ENCODE measurements at places on chromosomes 16 and 17.

GRCh38 chr17:77499699-77500435 is 359.1 kb downstream of the SEC14L1 start:
- DNase-seq, result no peak

- DNase-seq, result no peak
These were observed 13.7 kb upstream of the CA4 start for GRCh38 chr17:60135951-60136666.

GRCh38 chr16:66681676-66682075 is 14.9 kb downstream of the CMTM4 start:
- DNase-seq, result no peak

- DNase-seq, result no peak
These were observed 7.9 kb downstream of the RABEP2 start for GRCh38 chr16:28917095-28917494.

DNA sequence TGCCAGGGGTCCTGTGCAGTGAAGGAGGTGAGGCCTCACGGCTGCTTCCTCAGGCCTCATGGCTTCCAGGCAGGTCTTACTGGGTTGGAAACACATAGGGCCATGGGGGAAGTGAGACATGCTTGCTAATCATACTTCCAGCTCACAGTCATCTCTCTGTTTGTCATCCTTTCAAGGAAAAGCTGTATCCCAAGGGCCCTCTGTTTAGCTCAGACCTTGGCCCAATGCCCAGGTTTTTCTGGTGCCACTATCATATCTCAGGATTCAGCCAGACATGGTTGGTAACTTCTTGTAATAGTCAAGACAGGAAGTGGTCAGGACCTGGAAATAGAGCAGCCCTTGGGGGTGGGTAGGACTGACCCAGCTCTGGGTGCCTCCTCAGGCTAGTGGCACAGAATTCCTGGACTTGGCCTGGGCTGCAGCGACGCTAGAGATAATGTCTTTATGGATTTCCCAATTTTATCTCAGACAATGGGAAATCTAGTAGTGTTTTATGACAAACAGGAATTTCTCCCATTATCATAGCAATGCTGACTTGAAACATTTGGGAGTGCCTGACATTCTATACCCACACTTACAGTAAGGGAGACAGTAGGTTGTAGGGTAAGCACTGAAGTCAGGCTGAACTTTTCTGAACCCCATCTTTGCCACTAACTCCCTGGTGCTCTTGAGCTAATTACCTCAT is 13.5 kb upstream of the ITGB3 start:
- DNase-seq, result no peak

- DNase-seq, result no peak
These were observed 822.4 kb upstream of the RBFOX1 start for GRCh38 chr16:6510261-6510660.

GRCh38 chr17:16418685-16419068 is 3.3 kb downstream of the TRPV2 start:
- DNase-seq, result no peak

DNA sequence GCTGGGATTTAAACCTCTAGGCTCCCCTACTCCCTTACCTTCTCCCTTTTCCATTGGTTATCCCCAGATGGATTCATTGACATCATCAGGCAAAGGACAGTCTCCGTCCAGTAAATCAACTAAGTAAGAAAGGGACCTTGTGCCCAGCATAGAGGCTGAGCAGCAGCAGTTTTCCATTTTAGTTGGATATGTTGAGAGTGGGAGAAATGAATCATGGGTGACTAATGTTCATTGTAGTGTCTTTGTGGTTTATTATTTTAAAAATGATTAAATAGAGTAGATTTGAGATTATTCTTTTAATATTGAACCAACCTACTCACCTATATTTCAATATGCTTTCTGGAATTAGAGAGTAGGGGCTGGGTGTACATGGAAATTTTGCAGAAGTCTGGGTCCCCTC is 99.4 kb upstream of the CACNG3 start:
- DNase-seq, result no peak

DNA sequence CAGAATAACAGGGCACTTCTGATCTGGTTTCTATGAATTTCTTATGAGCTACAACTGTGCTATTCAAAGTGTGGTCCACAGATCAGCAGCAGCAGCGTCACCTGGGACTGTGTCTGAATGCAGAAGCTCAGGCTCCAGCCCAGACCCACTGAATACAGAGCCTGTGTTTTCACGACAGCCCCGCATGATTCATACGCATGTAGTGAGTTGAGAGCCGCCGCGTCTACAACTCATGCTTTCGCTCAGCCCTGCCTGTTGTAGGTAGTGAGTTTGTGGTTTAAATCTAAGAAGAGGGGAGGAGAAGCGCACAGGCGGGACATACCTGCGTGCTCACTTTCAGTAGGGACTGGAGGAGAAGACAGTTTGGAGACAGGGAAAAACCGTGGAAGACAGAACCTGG is 28.5 kb upstream of the ELAC2 start:
- DNase-seq, result no peak

DNA sequence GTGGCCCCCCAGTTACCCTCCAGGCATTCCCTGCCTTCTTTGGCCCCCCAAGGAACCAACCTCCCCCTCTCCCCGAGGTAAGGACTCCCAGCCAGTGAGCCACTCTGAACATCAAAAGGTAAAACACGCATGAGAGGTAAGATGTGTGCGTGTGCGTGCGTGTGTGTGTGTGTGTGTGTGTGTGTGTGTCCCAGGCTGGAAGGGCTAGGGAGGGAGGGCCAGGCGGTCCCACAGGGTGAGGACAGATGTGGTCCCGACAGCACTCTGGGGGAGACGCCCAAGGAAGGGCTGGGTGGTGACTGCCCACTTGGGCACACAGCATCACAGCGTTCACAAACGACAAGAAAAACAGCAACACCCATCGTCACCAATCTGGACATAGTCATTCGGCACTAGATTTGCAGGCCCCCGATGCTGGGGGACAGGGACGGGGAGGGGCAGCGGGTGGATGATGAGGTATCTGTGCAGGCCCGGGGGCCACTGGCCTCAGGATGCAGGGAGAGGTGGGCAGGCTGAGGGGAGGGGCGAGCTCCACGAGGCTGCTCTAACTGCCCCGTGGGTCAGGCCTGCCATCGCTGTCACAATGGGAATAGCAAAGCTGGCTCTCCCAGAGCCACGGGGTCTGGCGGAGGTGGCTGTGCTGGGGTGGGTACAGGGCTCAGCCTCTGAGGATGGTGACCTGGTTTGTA is 16.3 kb downstream of the MNT start:
- no peak for DNase-seq

DNA sequence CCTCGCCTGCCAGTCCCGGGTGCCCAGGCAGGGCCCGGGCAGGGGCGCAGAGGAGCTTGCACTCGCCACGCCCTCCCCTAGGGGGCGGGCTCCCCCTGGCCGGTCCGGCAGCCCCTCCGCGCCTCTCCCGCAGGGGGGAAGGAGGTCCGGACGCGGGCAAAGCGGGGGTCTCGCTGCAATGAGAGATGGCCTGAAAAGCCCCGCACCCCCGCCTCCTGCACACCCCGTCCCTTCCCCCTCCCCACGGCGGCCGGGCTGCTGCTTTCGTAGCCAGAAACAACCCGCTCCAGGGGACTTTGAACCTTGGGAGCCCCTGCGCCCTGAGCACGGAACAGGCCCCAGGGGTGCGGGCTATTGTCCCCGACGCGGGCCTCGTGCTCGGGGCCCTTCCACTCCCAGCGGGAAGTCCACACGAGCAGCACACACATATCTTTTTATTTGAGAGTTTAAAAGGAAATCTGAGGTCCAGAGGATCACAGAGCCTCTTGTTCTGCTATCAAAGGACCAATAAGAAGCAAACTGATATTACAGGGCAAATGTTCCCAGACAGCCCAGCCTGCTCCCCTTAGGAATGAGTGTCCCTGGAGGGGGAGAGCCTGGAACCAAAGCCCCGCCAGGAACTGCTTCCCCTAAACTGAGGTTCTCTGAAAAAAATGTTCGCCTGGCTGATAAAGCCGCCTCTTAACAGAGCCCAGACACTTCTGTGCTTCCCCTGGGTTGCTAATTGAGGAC is 5.8 kb upstream of the CBX4 start:
- no peak for DNase-seq

- DNase-seq, result no peak
These were observed 11.9 kb upstream of the RASD1 start for GRCh38 chr17:17508019-17508535.

DNA sequence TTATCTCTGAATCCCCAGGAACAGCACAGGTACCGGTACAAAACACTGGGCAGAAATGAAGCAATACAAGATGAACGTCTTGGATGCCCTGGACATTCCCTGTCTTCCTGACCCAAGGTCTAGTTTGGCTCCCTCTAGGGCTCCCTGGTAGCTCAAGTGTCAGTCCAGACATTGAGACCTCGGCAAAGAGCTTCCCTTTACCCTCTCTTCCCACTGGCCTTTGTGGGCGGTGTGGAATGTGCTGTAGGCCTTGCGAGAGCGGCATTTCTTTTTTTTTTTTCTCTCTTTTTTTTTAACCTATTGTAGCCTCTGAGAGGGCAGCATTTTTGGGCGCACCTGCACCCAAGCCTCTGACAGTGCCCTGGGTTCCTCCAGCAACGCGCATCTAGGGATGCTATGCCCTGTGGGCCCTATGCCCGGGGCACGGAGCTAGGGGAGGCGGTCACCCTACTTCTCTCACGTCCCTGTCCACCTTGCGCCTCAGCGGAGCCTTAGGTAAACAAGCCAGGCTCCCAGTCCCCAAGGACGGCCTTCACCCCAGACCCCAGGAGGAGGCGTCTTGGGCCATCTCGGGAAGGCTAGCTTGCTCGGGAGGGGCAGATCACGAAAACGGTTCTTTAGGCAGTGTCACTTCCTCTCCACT is 1.2 kb upstream of the NFATC3 start:
- no peak for DNase-seq

DNA sequence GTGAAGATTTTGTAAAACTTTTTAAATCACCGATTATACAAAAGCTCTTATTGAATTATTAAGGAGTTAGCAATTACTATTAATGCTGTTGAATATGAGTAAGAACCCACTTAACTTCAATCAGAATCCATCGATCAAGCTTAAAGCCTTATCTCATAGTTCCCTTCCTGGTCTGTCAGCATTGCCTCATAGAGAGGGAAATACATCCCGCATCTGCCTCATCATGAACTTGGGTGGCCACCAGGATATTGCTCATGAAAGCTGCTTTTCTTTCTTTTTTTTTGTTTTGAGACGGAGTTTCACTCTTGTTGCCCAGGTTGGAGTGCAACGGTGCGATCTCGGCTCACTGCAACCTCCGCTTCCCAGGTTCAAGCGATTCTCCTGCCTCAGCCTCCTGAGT is 66.7 kb downstream of the PIGL start:
- no peak for DNase-seq

DNA sequence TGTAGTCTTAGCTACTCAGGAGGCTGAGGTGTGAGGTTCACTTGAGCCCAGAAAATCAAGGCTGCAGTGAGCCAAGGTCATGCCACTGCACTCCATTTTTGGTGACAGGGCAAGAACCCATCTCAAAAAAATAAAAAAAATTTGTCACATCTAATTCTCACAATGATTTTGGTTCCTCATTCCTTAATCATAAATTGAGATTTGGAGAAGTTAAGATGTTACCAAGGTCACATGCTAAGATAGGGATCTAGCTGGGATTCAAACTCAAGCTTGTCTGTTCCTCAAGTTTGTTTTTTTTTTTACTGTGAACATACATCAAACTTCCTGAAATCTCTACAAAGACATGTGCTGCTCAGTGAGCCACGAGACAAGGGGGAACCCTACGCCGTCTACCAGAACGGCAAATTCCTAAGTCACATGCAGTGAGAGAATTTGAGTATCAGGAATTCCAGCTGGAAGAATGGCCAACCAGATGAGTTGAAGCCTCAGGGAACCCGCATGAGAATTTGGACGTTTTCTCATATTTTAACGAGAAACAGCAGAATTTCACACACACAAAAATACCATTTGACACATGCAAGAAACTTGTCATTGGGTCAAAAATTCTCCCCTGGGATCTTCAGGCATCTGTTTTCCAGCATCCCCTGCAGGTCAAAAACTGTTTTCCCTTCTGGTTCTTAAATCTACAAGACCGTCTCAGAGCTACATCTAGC is 414.1 kb upstream of the GOT2 start:
- no peak for DNase-seq

GRCh38 chr16:67967183-67967957 is 1.1 kb downstream of the SLC12A4 start:
- DNase-seq, result no peak

GRCh38 chr17:27241346-27241946 is 52.5 kb upstream of the WSB1 start:
- no peak for DNase-seq

DNA sequence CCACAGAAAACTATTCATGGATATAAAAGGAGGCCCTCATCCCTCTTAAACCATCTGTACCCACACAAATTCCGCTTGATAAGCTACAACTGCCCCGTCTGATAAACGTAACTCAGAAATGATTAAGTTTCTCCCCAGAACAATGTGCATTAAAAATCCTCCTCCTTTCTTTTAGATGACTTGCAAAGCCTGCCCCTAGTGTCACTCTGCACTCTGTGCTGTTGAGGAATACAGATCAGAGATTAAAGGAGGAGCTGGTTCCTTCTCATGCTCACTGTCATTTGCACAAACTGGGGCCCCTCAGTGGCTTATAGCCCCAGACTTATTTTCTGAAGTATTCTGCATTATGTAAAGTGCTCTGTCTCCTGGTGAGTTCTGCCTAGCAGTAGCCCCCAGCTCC is 33.3 kb downstream of the CDRT15 start:
- DNase-seq, result no peak

GRCh38 chr17:73695035-73695738 is 50.9 kb upstream of the SDK2 start:
- DNase-seq, result no peak

- peak; percentile 19 for DNase-seq
These were observed 2.4 kb downstream of the HDAC5 start for GRCh38 chr17:44120851-44121605.

Measured in anterior cingulate cortex (tissue), 58 donors.